ENCODE measurements at places on chromosomes 1 and 21.
A peak's percentile ranks its signal among the peaks of the same experiment; 100 is the strongest.

- no peak overlapping the region for H3K4me3 ChIP-seq
- no peak for DNase-seq
- H3K4me1 ChIP-seq: no peaks in the 10 kb centered on the region
- no peak overlapping the region for H3K27ac ChIP-seq
Observed at GRCh38 chr1:7398982-7399381, 372.1 kb upstream of the VAMP3 start.

- no peak for DNase-seq
- no peaks in the 10 kb centered on the region for H3K36me3 ChIP-seq
- H3K27me3 ChIP-seq: no peaks in the 10 kb centered on the region
- H3K4me3 ChIP-seq: no peak overlapping the region
- H3K27ac ChIP-seq: no peak overlapping the region
Observed at GRCh38 chr1:81174052-81174451, 626.7 kb upstream of the ADGRL2 start.

- H3K4me1 ChIP-seq: no peaks in the 10 kb centered on the region
- no peak overlapping the region for H3K27ac ChIP-seq
- H3K27me3 ChIP-seq: no peaks in the 10 kb centered on the region
- peak; percentile 27 for DNase-seq
Observed at GRCh38 chr1:216221260-216221700, 202.0 kb downstream of the USH2A start.

GRCh38 chr21:32300117-32300681, 1.5 kb downstream of the MRAP start:
- no peaks in the 10 kb centered on the region for H3K4me1 ChIP-seq
- no peaks in the 10 kb centered on the region for H3K27me3 ChIP-seq
- no peak for DNase-seq

- no peak overlapping the region for H3K4me3 ChIP-seq
- DNase-seq: no peak
- H3K27ac ChIP-seq: no peak overlapping the region
- H3K4me1 ChIP-seq: no peaks in the 10 kb centered on the region
Observed at GRCh38 chr1:37725851-37726613, 33.7 kb downstream of the CDCA8 start.

- no peak overlapping the region for H3K4me3 ChIP-seq
- no peak for DNase-seq
- H3K36me3 ChIP-seq: no peaks in the 10 kb centered on the region
- no peak overlapping the region for H3K27ac ChIP-seq
Observed at GRCh38 chr1:25425098-25426085, 4.8 kb upstream of the RHCE start.

Data from thyroid gland (tissue), 4 donors.